ENCODE measurements at places on chromosomes 16 and 17.
A peak's percentile ranks its signal among the peaks of the same experiment; 100 is the strongest.

GRCh38 chr17:76643553-76644148, at the start of gene ST6GALNAC1:
Gene ST6GALNAC1, minus strand, starts transcription at chr17:76643757. Its CDS starts 119 bp downstream, at chr17:76643638.
- DNase-seq: peak; percentile 89

DNA sequence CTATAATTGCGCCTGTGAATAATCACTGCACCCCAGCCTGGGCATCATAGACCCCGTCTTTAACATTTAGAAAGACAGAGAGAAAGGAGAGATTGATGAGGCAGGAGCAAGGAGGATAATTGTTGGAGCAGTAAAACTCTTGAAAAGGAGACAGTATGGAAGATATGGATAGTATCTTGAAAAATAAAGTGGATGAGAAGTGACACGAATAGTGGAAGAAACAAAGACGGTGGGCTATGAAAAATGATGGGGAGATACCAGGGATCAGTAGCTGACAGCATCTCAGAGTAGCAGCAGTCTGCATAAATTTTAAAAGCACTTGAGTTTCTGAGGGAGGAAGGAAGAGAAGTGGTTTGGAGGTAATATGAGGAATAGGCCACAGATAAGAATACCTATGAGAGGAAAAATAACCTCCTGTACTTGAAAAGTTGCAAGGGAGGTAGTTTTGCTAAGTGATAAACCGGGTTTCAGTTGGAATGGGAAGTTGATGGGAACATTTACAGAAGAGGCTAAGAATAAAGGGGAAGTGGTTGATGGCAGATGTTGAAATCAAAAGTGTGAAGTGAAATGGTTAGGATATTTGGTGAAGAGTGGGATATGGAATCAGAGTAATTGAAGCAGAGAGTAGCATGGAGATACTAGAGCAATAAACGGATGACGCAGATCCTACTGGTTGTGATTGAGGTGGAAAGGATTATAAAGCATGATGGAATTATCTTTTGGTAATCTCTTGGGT, 1.8 kb upstream of the PPM1D start:
- DNase-seq: peak; percentile 1

GRCh38 chr16:66569131-66569530, 2.9 kb downstream of the CMTM1 start:
- DNase-seq: no peak

DNA sequence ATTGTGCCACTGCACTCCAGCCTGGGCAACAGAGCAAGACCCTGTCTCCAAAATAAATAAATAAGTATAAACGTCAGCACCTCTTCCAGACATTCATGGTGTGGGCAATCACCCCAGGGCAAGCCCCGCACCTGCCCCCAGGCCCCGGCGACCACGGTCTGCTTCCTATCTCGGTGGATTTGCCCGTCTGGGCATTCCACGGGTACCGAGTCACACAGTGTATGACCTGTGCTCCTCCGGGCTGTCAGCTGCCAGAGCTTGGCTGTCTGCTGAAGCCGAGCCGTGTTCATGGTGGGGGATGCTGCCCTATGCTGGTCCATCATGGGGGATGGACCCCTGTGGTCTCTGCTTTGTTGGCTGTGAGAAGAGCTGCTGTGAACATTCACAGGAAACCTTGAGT, 15.4 kb downstream of the CYBC1 start:
- no peak for DNase-seq

DNA sequence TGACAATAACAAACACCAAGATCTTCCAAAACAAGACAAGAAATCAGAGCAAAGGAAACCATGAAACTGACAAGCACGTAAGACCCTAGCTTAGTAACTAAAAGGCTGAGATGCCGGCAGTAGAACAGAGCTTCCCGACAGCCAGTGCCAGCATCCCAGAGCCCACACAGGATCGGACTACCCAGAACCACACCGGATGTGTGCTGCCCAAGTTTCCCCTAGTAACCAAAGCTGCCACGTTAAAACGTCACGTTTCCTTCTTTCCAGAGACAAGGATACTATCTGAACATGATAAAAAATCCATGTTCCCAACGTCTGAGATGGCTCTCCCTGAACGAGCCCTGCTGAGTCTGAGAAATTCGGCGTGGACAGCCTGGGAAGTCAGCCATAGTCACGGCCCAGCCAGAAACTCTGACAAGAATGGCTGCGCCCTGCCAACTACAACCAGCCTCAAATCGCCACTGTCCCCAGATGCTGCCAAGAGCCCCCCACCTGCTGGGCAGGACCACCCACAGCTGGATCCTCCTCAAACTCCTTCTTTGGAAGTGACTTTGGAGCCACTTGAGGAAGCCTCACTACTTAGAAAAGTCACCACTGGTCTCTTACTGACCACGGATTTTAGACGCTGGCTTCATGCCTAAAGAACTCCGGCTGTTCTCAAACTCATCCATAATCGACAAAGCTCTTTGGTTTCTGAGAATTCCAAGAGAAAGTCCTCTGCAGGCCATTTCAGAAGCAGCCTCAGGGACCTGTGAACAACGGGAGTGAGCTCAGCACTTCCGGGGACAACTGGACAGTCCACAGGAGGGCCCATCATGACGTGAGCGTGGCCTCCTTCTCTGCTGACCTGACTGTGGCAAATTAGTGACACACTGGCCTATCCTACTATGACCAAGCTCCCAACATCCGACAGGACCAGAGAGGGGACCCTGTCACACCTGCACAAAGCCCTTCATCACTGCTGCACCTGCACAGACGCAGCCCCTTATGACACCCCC, 16.7 kb downstream of the CCDC57 start:
- DNase-seq: no peak

DNA sequence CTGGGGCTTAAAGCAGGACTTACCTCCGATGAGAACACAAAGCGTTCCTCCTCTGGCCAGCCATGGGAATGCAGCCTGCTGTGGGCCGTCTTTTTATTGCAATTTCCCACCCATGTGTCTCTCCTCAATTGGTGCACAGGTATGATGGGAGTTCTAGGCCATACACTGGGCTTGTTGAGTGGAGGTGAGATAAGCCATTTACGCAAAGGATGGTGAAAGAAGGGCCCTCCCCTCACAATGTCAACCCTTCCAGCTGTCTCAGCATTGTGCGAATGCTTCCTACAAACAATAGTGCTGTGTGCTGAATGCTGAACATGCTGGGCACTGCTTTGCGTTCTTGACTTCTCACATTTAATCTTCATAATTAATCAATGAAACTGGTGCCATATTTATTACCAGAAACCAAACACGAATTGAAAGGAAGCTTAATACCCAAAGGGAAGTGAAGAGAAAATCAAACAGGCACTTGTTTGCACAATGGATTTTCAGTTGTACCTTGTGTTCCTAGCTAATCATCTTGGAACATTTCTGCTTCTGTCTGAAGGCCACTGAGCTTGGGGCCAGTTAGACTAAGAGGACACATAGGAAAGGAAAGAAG, at the start of gene GP2:
Gene GP2, minus strand, starts transcription at position 70 of the 598 bp plus-strand sequence. CDS start 1,082 bp downstream, outside the sequence.
- DNase-seq: no peak

GRCh38 chr17:56290802-56291118, 137.5 kb downstream of the ANKFN1 start:
- DNase-seq: no peak

DNA sequence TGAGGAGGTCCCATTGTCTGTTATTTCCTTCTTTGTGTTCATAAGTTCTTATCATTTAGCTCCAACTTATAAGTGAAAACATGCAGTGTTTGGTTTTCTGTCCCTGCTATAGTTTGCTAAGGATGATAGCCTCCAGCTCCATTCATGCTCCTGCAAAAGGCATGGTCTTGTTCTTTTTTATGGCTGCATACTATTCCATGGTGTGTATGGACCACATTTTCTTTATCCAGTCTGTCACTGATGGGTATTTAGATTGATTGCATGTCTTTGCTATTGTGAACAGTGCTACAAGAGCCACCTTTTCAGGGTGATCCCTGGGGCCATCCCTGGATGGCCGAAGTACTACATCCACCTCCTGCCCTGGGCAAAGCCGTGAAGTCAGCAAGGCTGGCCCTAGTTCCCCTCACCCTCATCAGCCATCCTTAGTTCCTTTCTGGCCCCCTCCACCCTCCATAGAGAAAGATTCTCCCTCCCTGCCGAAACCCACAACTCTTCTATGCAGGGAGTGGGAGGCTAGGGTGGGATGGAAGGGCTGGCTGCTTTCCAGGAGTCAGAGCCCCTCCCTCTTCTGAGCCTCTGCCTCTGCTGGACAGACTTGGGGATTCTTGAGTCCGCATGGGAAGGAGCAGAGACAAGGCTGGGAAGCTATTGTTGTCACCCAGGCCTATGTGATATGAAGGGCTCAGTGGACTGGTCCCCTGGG, 8.3 kb downstream of the MT1X start:
- DNase-seq: no peak

GRCh38 chr17:17921192-17922069, 50.8 kb downstream of the TOM1L2 start:
- DNase-seq: no peak

GRCh38 chr16:87133966-87134627, 183.1 kb downstream of the C16orf95 start:
- DNase-seq: no peak

- no peak for DNase-seq
Observed at GRCh38 chr16:56289862-56290261, 98.6 kb downstream of the GNAO1 start.

GRCh38 chr17:50908860-50909764, 43.0 kb upstream of the TOB1 start:
- DNase-seq: no peak

DNA sequence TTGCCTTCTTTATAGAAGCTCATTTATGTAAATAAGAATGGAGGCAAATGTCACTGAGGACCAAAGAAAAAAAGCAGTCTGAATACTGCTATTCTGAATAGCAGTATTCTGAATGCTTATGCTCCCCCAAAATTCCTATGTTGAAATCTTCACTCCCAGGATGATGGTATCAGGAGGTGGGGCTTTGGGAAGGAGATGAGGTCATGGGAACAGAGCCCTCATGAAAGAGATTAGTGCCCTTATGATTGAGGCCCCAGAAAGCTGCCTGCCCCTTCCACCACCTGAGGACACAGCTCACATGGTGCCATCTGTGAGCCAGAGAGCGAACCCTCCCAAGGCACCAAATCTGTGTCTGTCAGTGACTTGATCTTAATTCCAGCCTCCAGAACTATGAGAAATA, 28.8 kb downstream of the HEATR6 start:
- DNase-seq: no peak

DNA sequence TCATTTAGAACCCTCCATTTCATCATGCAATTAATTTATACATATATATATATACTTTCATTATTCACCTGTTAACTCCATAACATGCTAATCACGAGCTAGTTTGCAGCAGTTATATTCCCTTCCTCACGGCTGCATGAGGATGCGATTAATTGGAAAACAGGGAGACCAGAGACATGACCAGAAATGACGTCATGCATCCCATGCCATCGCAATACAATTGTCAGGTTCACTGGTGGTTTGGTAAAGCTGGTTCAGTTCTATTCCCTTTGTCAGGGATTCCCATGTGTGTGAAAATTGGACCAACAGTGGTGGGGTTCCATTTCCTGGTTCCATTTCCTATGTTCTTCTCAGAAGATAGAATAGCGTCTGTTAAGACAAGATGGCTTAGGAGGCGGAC, 440.4 kb upstream of the ERCC4 start:
- DNase-seq: no peak

- DNase-seq: peak; percentile 41
Observed at GRCh38 chr16:66364117-66364958, 2.2 kb upstream of the CDH5 start.

GRCh38 chr16:58152246-58152868, 23.2 kb upstream of the CFAP20 start:
- DNase-seq: no peak

- no peak for DNase-seq
Observed at GRCh38 chr17:76142039-76142584, 1.1 kb upstream of the FOXJ1 start.

DNA sequence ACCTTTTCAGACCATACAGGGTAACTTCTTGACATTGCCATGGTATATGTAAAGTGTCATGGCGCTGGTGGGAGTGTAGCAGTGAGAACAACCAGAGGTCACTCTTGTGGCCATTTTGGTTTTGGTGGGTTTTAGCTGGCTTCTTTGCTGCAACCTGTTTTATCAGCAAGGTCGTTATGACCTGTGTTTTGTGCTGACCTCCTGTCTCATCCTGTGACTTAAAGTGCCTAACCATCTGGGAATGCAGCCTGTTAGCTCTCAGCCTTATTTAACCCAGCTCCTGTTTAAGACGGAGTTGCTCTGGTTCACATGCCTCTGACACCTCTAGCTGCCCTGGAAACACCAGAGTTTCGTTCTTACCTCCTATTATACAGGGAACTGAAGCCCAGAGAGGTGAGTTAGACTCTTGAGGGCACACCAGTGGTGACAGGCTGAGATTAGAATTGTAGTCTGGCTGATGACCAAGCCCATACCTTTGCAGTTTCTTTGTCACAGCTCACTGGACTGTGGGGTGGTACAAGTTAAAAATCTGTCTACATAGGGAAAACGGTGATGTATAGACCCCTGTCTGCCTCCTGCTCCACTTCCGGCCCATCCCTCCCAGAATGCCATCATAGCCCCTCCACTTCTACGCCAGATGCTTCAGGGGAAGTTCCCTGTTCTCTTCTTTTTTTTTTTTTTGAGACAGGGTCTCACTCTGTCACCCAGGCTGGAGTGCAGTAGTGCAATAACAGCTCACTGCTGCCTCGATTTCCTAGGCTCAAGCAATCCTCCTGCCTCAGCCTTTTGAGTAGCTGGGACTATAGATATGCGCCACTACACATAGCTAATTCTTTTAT, 21.0 kb downstream of the KSR1 start:
- DNase-seq: no peak

DNA sequence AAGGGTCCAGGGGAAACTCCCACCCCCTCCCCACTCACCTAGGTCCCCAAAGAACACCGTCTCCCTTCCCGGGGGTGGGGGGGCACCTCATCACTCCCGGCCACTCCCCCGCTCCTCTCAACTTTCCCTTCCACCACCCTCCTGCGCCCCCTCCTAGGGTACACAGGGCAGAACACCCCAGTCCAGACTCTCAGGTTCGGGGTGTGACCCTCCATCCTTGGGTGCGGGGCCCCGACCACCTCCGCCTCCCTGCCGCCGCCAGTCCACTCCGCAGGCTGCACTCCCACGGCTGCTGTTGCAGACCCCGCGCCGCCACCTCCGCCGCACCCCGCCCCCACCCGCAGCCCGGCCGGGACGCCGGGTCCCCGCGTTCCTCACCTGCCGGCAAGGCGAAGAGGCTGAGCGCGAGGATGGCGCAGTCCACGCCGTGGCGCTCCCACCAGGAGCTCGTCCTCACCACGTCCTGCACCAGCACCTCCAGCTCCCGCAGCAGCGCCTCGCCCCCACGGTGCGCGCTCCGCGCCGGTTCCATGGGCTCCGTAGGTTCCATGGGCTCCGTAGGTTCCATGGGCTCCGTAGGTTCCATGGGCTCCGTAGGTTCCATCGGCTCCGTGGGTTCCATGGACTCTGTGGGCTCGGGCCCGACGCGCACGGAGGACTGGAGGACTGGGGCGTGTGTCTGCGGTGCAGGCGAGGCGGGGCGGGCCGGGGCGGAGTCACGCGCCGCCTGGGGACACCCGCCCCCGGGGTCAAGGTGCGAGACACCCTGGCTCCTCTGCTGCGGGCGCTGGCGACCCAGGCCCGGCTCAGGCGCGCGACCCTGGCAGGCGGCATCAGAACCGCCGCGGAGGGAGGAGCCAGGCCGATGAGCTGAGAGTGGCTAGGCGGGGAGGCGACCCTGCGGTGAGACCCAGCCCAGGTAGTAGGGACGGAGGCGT, at the start of gene FADS6:
Gene FADS6, minus strand, starts transcription at position 660 of the 938 bp plus-strand sequence. Its CDS starts 38 bp downstream, at position 622.
- DNase-seq: no peak

- DNase-seq: no peak
Observed at GRCh38 chr17:42028791-42029127, 8.9 kb downstream of the NKIRAS2 start.
